Natural killer cell (primary cell): ENCODE measurements at places on chromosomes 7 and 10. TPM values are rescaled to one million over a fixed set of nuclear protein-coding genes. Genes with fewer than 3 reads are reported as not detected.

The CABCOCO1 gene
- not detected for total RNA-seq

The ZNF107 gene
- 10.4 TPM for total RNA-seq

The NYAP1 gene
- total RNA-seq: 0.12 TPM

The TEX47 gene
- not detected for total RNA-seq

The KCNH2 gene
- total RNA-seq: 0.60 TPM

The C7orf25 gene
- total RNA-seq: 3.9 TPM

The C10orf105 gene
- 0.40 TPM for total RNA-seq

The MCM10 gene
- 2.9 TPM for total RNA-seq

The CCDC146 gene
- 24.0 TPM for total RNA-seq

The NXPH1 gene
- not detected for total RNA-seq

The LEP gene
- total RNA-seq: not detected

The EXOC4 gene
- 105 TPM for total RNA-seq

The ADCY1 gene
- total RNA-seq: 0.02 TPM

The ZNF365 gene
- 8.0 TPM for total RNA-seq

The NEBL gene
- 1.1 TPM for total RNA-seq

The GJC3 gene
- not detected for total RNA-seq

The HOXA7 gene
- not detected for total RNA-seq

The TMEM270 gene
- not detected for total RNA-seq

The PALD1 gene
- 0.21 TPM for total RNA-seq

The PITRM1 gene
- total RNA-seq: 70.6 TPM

The PIP gene
- not detected for total RNA-seq

The TMEM184A gene
- total RNA-seq: not detected
